D721Med (cell line): ENCODE measurements at places on chromosomes 2 and 18.

GRCh38 chr2:51165534-51166260, 133.8 kb upstream of the NRXN1 start:
- no peak for DNase-seq

DNA sequence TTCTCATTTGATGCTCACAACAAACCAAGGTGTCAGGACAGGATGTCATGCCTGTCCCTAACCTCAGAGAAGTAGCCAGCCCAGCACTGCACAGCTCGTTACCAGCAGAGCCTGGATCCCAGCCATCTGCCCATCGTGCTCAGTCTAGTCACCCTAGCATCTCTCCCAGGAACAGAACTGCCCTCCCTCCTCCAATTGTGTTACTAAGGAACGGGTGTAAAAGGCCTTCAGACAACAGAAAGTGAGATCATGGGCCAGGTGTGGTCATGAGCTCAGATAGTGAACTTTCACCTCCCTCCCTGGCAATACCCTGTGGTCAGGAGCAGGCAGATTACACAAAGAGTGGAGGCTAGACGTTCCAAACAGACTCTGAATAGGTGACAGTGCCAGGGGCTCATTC, 111.8 kb upstream of the PPP1CB start:
- DNase-seq, result no peak

GRCh38 chr2:169768262-169768995, 30.2 kb upstream of the SSB start:
- DNase-seq, result no peak

DNA sequence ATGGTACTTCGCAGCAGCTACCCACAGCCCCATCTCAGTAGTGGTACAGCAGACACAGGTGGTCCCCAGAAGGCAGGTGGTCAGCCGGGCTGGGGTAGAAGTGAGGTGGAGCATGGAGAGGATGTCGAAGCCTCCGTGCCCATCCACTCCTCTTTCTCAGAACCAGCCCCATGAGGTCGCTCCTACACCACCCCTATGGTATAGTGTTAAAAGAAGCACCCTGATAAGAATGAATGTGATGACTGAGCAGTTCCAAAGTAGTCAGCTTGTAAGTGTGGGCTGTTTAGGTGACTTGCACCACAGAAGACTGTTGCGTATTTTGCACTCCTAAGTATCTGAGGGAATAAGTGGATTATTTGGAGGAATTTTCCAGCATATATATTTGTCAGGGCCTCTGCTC, 111.3 kb downstream of the WDSUB1 start:
- DNase-seq, result no peak

GRCh38 chr2:79552653-79553052, 39.8 kb downstream of the CTNNA2 start:
- DNase-seq, result no peak

- no peak for DNase-seq
Observed at GRCh38 chr2:96485350-96485749, 19.8 kb downstream of the NEURL3 start.
